Hematopoietic multipotent progenitor cell treated with erythropoietin and hydrocortisone succinate and interleukin-3 and kit ligand, for 17 days (in vitro differentiated cells): ENCODE measurements at places on chromosomes 1 and 21.

GRCh38 chr1:233364695-233365539, 37.4 kb downstream of the MAP3K21 start:
- DNase-seq = no peak

- no peak for DNase-seq
Observed at GRCh38 chr1:46575300-46575699, 23.9 kb upstream of the KNCN start.

- no peak for DNase-seq
Observed at GRCh38 chr1:42189931-42190853, 25.6 kb upstream of the GUCA2A start.

- DNase-seq = no peak
Observed at GRCh38 chr1:220001095-220001501, 45.2 kb downstream of the EPRS1 start.

DNA sequence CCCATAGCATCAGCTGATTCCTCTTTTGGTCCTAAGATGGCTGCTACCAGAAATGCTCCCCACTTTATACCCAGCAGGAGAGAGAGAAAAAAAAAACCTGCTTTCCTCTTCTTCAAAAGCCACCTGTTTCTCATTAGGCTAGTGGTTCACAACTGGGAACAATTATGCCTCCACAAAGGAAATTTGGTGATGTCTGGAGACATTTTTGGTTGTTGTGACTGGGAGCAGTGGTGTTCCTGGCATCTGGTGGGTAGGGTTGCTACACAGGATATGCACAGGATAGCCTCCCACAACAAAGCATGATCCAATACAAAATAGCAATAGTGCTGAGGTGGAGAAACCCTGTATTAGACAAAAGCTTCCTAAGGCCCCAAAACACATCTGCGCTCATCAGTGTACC, 38.5 kb upstream of the SGIP1 start:
- no peak for DNase-seq

DNA sequence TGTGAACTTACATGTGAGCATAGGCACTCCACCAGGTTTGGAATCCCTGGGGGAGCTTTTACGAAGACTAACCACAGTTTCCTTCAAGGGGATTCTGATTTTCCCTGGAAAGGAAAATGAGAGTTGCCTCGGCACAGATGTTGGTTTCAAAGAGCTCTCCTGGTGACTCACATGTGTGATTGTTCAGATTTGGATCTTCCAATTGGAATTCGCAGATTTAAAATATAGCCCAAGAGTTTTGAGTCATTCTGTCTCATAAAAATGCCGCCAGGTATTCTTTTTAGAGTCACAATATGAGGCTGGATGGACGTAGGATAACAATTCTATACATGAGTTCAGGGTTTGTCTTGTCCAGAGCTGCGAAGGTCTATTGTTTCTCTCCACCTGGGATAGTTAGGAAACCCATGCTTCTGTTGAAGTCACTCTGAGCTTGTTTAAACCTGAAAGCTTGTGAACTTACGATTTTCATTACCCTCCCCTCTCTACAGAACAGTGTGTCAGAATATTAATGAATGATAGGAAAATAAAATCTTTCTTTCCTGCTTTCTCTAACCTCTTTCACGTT, 64.9 kb downstream of the TGFB2 start:
- DNase-seq = no peak

GRCh38 chr1:101178688-101179491, 57.9 kb upstream of the S1PR1 start:
- DNase-seq = no peak

DNA sequence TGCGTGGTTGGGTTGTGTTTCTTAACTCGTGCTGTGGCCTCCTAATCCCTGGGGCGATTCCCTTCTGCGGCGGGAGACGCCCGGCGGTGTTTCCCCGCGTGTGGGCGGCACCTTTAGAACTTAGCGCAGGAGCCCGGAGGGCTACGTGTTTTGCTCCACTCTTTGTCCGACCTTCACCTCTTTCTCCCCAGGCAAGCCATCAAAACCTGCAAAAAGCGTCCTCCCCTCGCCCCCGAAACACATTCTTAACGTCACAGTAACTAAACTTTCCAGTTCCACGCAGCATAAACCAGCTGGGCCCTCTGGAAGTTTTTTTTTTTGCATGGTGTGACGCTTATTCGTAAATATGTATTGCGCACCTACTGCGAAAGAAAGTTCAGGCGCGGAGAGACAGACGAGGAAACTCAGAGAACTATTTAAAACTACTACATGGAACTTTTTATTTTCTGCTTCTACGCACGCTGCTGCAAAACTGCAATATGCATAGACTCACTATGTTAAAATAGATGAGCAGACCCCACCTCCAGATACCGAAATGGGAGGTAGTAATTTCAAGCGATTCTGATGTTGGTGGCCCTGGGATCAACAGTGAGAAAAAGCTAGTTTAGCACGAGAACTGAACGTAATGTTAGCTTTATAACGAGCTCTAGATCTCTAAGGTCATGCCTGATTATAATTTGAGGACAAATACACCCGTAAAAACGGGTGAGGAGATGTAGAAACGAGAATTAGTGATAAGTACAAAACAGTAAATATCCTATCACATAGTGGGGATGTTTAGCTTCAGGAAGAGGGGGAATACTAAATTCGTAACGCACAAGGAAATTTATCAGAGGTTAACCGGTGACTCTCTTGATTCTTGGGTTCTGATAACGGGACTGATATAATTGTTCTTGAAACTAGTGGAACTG, 920 bp downstream of the MTR start:
- DNase-seq = peak; percentile 62

DNA sequence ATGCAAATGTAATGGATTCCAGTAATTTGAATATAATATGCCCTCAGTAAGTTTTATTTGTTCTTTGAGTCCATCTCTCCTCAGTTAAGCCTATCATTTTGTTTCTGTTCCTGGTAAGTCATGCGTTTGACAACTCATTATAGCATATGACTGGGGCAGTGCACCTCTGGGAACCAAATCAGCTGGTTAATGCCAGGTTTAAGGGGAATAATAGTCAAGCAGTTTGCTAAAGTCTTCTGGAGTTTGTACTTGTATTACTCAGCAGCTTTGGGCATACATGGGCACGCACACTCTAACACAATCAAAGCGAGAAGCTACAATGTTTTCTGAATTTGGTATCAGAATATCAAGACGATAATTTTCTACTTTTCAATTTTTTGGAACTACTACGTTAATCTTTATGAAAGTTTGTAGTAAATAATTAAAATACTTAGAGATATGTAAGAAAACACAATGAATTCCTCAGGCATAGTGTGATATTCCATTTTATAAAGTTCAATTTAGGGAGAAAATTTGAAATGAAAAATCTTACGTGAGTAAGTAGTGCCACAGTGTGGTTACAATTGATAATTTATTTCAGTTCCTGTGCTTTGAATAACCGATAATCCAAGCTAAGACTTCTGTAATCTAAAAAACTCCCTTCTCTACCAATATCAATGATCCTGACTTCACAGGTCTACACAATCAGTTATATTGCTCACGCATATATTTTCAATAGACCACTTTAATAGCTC, 43.8 kb upstream of the KCTD3 start:
- no peak for DNase-seq

DNA sequence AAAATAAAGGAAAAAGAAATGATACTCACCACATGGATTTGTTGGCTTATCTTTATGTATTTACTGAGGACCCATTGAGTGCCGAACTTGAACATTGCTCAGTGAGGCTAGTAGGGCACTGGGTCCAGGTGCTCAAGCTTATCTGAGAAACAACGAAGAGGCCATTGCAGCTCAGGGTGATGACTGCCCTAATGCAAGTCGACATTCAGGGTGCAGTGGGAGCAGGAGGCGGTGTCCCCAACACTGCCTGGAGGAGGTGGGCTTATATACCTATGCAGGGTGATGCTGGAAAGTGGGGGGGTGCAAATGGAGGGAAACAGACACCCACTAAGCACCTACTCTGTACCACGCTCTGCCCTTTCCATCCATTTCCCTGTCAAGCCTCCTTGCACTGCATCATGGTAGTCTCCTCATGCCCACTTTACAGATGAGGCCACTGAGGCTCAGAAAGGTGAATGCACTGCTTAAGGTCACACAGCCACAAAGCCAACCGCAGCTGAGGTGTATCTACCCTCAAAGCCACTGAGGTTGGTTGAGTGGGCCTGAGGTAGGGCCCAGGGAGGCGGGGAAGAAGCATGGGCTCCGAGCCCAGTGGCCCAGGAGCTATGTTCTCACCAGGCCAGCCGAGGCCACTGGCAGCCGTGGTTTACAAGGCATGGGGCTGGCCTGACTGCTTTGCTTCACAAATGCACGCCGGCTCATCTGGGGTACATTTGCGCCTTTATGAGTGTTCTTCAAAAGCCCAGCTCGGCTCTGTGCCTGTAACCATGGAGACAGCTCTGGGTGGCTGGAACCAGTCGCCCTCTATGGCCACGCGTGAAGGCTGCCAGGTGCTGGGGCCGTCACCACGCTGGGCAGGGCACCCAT, 103.8 kb downstream of the EPHB2 start:
- DNase-seq = no peak

- DNase-seq = peak; percentile 13
Observed at GRCh38 chr1:115469703-115470476, 131.8 kb upstream of the NGF start.

DNA sequence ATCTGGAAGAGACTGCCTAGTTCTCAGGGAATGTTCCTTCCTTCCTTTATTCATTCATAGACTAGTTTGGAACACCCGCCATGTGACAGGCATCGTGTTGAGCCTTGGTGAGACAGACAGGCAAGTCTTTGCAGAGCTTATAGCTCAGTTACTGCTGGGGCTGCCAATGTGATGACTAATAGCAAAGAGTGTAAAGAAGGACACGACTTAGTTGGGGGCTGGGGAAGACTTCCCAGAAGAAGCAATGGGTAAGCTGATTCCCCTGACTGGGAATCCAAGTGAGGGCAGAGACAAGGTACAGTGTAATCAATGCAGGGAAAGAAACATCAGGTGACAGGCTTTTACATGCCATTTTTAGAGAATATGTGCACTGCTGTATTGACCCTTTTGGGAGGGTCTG, 51.2 kb downstream of the TENT5C start:
- DNase-seq = peak; percentile 37

GRCh38 chr1:153944827-153945117, 1.7 kb downstream of the DENND4B start:
- DNase-seq = no peak

- DNase-seq = peak; percentile 91
Observed at GRCh38 chr1:108747171-108747850, 837 bp downstream of the STXBP3 start.

GRCh38 chr1:243727503-243728203, 122.4 kb downstream of the AKT3 start:
- DNase-seq = no peak

DNA sequence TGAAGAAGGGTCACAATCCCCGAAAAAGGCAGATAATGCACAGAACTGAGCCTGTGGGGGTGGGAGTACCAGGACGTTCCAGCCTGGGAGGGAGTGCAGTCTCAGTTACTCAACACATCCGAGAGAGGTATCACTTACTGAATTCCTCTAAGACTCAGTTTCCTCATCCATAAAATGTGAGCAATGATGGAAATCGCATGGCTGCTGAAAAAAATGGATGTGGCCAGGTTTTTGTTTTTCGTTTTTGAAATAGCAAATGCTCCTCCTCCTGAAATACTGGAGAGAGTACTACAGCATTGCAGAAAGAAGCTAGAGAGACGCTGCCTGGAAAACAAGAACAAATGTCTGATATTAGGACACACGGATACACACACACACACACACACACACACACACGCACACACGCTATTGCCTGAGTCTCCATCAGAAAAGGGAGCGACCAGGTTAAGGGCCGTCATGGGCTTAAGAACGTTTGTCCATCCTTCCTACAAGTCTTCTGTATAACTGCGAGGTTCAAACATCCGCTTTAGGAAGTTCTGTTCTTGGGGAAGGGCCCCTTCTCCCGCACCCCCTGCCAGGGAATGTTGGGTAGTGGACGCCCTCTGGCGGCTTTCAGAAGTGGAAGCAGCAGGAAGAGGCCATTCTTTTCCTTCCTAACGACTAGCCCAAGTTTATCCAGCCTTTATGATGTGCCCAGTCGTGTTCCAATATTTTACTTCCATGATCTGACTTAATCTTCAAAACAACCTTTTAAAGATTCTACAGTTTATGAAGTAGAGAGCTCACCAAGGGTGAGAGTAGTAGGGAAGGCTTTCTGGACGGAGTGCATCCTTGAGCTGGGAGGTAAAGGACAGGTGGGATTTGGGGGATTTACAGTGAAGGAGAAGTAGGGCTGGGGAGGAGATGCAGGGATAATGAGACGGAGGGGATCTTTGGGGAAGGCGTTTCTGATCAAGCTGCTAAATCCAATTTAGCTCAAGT, 699 bp upstream of the NES start:
- DNase-seq = peak; percentile 10

- no peak for DNase-seq
Observed at GRCh38 chr1:2300004-2300771, 72.1 kb downstream of the SKI start.

GRCh38 chr1:112718691-112719418, 3.7 kb upstream of the PPM1J start:
- peak; percentile 66 for DNase-seq
